AML-193 (cell line): ENCODE measurements at places on chromosomes 13 and 19.

DNA sequence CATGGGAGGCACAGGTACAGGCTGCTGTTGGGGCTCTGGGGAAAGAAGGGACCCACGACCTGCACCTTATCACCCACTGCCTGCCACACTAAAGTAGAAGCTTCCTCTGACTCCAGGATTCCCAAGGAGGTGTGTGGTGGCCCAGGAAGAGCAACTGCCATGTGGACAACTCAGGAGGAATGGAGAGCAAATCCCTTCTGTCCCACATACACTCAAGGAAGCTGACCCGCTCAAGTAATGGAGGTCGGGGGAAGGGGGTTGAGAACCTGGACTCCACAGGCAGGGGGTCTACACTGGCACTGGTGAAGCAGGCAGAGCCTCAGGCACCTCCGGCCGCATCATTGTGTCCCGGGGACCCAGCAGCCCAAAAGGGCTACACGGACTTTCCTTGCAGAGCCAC lies 29.4 kb upstream of the SLC15A1 start:
- DNase-seq = no peak

DNA sequence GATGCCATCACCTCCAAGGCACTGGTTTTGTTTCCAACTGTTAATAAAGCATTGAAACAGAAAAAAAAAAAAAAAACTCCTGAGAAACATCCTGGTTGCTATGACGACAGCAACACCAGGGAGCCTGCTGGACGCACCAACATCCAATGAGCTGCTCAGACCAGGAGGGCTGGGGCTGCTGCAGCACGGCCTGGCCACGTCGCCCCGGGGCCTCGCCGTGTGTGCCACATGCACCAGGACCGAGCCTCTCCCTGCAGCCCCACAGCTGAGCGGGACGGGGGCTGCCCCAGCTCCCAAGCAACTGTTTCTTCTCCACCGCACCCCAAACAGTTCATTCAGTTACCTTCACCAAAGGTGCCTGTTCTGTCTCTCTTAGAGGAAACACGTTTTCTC lies 54.5 kb downstream of the RASA3 start:
- DNase-seq = no peak

- no peak for DNase-seq
These were observed 824.0 kb downstream of the PCDH9 start for GRCh38 chr13:66405908-66406802.

DNA sequence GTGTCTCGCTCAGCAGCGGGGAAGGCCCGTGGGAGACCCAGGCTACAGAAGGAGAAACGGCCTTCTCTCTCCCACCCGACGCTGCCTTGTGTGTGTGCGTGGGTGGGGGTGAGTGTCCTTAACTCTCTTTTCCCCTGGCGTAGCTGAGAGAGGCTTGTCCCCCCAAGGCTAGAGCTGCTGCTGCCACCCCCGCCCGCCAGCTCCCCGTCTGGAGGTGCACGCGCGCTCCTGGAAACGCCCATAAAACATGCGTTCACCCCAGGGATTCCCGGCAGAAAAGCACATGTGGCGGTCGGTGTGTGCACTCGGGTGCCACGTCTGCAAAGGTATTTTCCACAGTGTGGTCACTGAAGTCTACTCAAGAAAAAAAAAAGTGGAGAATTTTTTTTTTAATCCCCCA lies 36.1 kb downstream of the GADD45B start:
- DNase-seq = no peak

GRCh38 chr13:111315347-111315995 lies 5.0 kb upstream of the TEX29 start:
- DNase-seq = no peak

- no peak for DNase-seq
These were observed 6.3 kb upstream of the ZNF358 start for GRCh38 chr19:7509625-7510024.

GRCh38 chr19:16283210-16284061 lies 41.2 kb upstream of the KLF2 start:
- peak; percentile 36 for DNase-seq
